ENCODE measurements at places on chromosomes 12 and 14. TPM values are rescaled to one million over a fixed set of nuclear protein-coding genes. Genes with fewer than 3 reads are reported as not detected.

DNA sequence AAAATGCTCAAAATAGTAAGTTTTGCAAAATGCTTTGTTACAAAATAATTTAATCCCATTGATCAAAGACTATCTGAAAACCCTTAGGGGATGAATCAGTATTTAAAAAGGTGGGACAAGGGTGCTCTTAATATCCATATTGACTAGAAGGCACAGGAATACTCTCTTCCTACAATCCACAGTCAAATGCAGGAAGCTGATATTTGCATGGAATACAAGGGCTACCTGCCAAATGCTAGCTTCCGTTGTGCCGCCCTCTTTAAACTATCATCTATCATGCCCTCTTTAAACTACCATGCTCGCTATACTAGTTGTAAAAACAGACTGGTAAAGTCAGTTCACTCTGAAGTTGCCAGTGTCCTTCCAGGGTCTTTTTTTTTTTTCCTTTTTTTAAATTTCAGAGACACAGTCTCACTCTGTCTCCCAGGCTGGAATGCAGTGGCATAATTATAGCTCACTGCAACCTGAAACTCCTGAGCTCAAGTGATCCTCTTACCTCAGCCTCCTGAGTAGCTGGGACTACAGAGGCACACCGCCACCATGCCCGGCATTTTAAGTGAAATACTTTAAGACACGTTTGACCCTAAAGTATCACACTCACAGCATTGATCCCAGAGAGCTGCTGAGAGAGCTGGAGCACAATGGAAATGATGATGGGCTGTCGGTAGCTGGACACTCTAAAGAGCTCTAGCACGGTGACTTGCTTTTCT, 6.7 kb downstream of the SLC2A3 start:
- DNase-seq = no peak

- DNase-seq = no peak
Observed at GRCh38 chr12:72028966-72029365, 90.3 kb downstream of the TPH2 start.

- DNase-seq = no peak
Observed at GRCh38 chr14:56815745-56816144, 5.5 kb upstream of the OTX2 start.

GRCh38 chr12:114414866-114415524, 9.1 kb upstream of the TBX5 start:
- no peak for DNase-seq

DNA sequence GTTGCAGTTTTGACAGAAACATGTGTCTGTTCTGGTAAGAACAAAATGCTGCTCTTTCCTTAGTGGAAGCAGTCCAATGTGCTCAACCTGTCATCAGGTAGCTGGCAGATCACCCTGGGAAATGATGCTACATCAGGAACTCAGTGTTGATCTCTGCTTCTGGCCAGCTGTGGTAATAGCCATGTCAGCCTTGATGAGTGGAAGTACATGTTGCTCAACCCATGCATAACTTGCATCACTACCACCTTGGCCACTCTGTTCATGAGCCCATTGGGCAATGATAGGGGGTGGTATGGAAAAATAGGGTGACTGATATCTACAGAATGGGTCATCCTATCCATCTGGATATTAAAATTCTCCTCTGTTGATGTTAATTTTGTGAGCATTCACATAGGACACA, 411.0 kb downstream of the C12orf50 start:
- no peak for DNase-seq

Gene ABCC9
- total RNA-seq = 0.06 TPM

Measured in H4 (cell line).